ENCODE measurements at places on chromosomes 16 and 17. TPM values are rescaled to one million over a fixed set of nuclear protein-coding genes. Genes with fewer than 3 reads are reported as not detected.
A peak's percentile ranks its signal among the peaks of the same experiment; 100 is the strongest.

DNA sequence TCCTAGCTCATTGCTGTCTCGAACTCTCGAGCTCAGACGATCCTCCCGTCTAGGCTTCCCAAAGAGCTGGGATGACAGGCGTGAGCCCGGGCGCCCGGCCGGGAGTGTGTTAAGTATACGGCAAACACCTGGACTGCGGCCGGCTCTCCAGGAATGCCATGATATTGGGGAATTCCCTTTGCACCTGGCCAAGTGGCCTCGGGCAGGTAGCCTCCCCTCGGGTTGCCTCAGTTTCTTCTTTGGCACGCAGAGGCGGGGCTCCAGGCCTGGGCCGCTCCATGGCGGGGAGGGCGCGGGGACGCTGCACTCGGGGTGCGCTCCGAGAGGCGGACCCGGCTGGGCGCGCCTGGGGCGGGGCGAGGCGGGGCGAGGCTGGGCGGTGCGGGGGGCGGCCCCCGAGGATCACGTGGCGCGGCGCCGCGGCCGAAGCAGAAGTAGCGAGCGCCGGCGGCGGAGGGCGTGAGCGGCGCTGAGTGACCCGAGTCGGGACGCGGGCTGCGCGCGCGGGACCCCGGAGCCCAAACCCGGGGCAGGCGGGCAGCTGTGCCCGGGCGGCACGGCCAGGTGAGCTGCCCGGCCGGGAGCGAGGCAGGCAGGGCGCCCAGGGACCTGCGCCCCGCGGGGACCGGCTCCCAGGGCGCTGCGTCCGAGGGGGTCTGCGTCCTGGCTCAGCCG is at the start of gene PLCG2:
Gene PLCG2 (plus strand): TSS at position 431 of the 675 bp plus-strand sequence. CDS start 6,699 bp downstream, outside the sequence.
- DNase-seq, result peak; percentile 26

The TIGD7 gene
- 4.0 TPM for total RNA-seq

The TMIGD1 gene
- total RNA-seq, result not detected

The CNP gene
- 45.3 TPM for total RNA-seq

DNA sequence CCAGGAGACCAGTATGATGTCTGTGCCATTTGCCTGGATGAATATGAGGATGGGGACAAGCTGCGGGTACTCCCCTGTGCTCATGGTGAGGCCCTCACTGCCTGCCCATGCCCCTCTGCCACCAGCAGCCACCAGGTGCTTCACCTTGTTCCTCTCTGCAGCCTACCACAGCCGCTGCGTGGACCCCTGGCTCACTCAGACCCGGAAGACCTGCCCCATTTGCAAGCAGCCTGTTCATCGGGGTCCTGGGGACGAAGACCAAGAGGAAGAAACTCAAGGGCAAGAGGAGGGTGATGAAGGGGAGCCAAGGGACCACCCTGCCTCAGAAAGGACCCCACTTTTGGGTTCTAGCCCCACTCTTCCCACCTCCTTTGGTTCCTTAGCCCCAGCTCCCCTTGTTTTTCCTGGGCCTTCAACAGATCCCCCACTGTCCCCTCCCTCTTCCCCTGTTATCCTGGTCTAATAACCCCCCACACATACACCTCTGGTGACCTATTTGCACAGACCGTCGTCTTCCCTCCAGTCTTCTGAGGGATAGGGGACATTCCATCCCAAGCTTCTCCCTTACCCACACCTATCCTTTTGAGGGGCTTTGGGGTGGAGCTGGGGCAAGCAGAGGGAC is 3.7 kb downstream of the PFN1 start:
- DNase-seq, result no peak

DNA sequence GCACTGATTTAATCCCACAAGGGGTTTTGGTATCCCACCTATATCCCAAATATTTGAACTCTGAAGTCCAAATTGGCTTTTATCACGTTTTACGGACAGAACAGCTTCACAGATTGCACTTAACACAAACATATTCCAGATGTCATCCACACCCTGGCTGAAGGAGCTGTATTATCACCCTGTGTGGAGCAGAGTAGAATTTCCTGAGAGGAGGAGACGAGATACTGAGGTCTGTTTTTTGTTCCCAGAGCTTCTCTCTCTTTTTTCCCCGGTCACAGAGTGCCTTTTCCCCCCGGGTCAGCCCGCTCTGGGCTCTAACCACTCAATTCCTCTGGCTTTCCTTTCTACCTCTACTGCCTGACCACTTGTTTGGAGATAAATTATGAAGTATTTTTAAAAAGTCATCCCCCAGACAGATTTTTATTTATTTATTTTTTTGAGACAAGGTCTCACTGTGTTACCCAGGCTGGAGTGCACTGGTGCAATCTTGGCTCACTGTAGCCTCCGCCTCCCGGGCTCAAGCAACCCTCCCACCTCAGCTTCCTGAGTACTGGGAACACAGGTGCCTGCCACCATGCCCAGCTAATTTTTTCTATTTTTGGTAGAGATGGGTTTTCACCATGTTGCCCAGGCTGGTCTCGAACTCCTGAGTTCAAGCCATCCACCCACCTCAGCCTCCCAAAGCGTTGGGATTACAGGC is 30.7 kb downstream of the DNAH2 start:
- no peak for DNase-seq

GRCh38 chr17:58006560-58006923 is 504 bp downstream of the SRSF1 start:
- no peak for DNase-seq

The SSTR5 gene
- not detected for total RNA-seq

DNA sequence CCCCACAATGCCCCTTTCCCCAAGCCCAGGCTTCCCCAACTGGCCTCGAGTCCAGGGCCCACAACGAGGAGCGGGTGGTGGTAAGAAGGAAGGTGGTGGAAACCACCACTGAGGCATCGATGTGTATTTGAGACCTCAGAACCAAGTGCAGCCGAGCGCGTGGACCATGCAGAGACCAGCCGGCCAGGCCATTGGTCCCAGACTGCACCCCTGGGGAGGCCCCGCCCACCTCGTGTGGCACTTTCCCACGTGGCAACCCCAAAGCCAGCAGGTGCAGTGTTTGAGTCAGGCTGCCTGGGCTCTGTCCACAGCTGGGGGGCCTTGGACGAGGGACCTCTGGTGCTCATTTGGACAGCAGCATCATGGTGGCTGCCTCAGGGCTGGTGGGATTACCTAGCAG is 28.1 kb upstream of the BAHCC1 start:
- no peak for DNase-seq

The KRT27 gene
- total RNA-seq, result not detected

DNA sequence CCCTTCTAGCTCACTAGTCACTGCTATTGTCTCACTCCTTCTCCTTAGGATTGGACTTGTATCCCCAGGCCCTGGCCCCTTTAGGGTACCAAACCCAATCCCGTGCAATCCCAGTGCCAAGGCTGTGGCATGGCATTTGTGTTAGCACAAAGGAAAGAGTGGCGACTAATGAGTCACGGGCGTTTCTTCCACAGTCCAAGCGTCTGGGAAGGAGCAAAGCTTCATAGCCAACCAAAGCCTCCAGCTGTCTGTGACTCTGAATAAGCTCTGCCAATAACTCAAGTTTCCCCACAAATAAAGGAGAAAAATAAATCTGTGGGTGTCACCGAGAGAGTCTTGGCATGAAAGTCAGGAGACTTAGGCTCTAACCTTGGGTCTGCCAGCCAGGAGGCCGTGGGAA is 54.6 kb upstream of the COX10 start:
- DNase-seq, result no peak

DNA sequence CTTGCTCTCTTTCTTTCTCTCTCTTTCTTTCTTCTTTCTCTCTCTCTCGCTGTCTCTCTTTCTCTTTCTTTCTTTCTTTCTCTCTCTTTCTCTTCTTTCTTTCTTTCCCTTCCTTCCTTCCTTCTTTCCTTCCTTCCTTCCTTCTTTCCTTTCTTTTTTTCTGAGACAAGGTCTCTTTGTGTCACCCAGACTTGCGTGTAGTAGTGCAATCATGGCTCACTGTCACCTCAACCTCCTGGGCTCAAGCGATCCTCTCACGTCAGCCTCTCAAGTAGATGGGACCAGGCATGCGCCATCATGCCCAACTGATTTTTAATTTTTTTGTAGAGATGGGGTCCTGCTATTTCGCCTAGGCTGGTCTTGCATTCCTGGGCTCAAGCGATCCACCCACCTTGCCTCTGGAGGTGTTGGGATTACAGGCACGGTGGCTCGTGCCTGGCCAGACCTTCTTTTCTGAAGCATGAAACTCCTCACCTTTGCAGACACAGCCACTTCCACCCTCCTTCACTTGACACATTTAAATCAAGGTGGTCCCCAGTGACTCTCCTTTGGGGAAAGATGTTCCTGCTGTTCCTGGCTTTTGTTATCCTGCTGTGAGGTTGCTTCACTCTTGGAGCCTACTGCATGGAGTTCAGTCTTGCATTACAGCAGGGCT is 26.8 kb upstream of the NKD1 start:
- DNase-seq, result no peak

- DNase-seq, result no peak
Observed at GRCh38 chr17:1107777-1108477, 71.9 kb downstream of the ABR start.

GRCh38 chr16:3825103-3825502 is 55.4 kb downstream of the CREBBP start:
- no peak for DNase-seq

The TBC1D3G gene
- total RNA-seq, result not detected

DNA sequence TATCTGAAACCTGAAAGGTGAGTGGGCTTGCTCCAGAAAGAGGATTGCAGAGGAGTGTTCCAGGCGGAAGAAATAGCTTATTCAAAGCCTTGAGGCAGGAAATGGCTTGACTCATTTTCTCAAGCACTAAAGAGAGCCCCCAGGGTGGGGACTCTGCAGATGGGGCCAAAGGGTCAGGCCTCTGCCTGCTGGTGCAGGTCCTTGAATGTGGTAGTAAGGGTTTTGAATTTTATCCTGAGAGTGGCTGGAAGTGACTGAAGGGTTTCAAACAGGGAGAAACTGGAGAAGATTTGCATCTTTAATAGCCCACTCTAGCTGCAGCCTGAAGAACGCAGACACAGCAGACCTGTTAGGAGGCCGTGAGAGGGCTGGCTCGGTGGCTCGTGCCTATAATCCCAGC is 144.4 kb downstream of the CCT6B start:
- no peak for DNase-seq

Data from esophagus squamous epithelium (tissue), 5 donors.